Urothelium cell line (cell line): ENCODE measurements at places on chromosomes 2 and 18.

DNA sequence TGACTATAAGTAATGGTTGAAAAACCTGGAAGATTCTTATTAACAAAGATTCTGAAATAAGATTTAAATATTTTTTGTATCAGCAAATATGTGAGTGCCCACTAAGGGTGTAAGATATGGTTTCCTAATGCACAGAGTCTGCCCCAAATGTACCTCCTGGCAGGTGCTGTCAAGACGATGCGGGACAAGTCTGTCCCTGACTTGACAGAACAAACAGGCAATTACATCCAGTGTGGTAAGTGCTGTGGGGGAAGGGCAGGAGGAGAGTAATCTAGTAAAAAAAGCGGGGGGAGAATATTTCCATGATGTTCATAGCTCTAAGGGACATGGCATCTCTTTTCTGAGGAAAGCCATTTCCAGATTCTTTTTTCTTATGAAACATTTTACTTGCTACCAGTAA, 127.5 kb downstream of the COL4A4 start:
- DNase-seq: no peak

GRCh38 chr2:1486670-1487069, 73.4 kb downstream of the TPO start:
- DNase-seq: no peak

DNA sequence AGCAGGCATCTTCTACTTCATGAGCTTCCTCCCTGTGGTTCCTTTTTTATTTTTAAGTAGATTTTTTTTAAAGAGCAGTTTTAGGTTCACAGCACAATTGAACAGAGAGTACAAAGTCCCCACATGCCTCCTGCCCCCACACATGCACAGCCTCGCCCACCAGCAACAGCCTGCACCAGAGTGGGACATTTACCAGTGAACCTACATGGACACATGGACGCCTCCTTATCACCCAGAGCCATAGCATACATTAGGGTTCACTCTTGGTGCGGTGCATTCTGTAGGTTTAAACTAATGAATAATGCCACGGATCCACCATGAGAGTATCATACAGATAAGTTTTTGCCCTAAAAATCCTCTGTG, 40.9 kb downstream of the HS1BP3 start:
- no peak for DNase-seq

GRCh38 chr2:108630567-108631405, 88.5 kb upstream of the RANBP2 start:
- no peak for DNase-seq
